ENCODE measurements at places on chromosomes 11 and 22.

GRCh38 chr11:102794382-102794781 lies 3.6 kb downstream of the MMP1 start:
- DNase-seq, result no peak

- DNase-seq, result no peak
Observed at GRCh38 chr11:72112978-72113808, 698 bp upstream of the ANAPC15 start.

DNA sequence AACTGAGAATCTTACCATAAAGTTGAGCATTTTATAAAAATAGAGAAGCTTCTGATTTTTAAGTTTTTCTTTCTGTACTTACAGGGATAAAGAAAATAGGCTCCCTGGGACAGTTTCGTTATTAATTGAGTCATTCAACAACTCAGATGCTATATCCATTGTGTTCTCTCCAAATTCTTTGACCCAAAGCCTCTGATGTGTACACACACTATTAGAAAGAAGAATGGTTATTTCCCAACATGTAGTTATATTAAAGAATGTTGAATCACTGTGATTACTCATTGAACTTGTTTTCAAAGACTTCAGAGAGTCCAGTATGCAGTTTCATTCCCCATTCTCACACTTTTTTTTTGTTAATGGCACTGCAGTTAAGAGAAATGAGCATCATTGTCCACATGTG lies 734.3 kb upstream of the ARHGAP42 start:
- DNase-seq, result no peak

DNA sequence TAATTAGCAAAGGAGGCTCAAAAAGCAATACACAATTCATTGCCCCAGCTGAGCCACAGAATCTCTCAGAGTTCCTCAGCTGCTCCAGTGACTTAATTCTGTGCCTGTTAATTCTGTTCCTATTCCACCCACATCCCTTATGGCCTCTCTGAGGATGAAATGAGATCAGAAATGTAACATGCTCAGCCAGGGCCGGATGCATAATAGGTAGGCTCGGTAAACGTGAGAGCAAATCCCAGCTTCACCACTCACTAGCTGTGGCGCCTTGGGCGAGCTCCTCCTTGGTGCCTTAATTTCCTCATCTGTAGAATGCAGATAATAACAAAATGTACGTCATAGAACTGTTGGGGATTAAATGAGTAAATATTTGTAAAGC lies 42.8 kb upstream of the DKK3 start:
- no peak for DNase-seq

- DNase-seq, result no peak
Observed at GRCh38 chr22:19495562-19496323, 16.0 kb downstream of the CDC45 start.

- DNase-seq, result no peak
Observed at GRCh38 chr11:80365076-80365725, 924.4 kb upstream of the TENM4 start.

DNA sequence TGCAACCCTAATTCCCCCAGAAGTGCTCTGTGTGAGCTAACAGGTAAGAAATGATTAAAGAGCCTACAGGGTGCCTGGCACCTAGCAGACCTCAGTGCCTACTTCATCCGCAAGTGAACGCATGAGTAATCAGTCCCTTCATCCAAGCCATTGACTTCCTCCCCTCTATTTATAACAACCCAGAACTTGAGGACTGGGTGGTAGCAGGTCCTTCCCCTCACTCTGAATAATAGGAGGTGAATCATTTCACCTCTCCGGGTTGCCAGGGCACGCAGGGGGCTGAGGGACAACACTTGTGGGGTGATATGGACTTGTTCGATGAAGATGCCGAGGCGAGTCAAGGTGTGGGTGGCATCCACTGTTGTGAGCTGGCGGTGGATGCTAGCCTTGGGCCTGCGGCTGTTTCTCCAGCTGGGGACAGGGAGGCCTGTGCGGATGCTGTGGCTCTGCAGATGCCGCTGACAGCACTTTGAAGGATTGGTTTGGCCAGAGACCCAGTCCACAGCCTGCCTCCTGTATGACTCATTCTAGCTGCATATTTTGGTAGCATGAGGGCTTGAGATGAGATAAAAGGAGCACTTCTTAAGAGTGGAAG lies 11.7 kb upstream of the SORL1-AS1 start:
- DNase-seq, result no peak

DNA sequence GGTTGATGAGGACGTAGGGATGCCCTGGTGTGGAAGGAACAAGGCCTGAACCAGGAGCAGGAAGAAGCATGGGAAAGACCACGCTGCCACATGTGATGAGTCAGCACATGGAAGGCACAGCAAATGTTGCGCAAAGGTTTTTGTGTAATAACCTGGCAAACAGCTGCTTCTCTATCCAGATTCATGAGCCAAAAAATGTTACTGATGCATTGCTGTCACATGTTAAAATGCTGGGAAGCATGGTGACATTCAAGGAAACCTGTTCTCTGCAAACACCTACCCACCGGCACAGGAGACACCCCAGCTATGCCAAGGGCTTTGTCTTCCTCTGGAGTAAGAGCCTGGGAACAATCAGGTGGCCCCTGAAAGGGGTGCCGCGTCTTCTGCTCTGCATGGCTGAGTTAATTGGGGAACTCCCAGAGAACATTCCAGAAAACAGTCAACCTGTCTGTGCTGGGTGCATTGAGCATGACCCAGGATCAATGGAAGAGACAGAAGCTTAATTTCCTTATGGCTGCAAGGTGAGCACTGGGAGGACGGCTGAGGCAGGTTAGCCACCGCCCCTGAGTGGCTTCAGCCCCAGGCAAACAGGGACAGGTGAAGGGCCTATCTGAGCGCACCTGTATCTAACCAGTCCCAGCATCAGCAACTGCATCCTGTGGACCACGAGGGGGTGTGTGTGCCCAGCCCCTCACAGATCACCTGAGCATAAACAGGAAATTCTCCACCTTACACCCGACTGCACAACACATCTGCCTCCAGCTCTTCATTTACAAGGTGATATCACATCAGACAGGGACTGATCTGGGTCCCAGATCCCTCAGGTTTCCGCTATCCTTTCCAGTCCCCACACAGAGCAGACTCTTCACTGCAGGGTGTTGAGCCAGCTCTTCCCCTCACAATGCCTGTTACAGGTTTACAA lies 108.4 kb downstream of the GGTLC2 start:
- DNase-seq, result no peak

- no peak for DNase-seq
Observed at GRCh38 chr11:43327987-43328386, 16.2 kb downstream of the API5 start.

DNA sequence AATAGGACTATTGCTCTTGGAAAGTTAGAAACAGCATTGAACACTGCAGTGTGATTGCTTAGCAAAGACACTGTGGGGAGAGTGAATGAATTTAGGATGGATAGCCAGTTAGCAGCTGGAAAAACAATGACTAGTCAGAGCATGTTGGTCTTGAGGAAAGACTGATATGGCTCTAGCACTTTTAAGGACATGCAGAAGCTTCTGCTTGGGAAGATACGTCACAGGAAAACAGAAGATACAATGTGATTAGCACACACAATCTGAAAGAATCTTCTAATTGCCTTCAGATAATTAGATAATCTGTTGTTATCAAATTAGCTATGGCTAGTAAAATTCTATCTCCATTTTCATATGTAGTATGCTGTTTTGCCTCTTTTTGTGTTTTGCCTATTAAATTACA lies 530.7 kb upstream of the CHORDC1 start:
- no peak for DNase-seq

DNA sequence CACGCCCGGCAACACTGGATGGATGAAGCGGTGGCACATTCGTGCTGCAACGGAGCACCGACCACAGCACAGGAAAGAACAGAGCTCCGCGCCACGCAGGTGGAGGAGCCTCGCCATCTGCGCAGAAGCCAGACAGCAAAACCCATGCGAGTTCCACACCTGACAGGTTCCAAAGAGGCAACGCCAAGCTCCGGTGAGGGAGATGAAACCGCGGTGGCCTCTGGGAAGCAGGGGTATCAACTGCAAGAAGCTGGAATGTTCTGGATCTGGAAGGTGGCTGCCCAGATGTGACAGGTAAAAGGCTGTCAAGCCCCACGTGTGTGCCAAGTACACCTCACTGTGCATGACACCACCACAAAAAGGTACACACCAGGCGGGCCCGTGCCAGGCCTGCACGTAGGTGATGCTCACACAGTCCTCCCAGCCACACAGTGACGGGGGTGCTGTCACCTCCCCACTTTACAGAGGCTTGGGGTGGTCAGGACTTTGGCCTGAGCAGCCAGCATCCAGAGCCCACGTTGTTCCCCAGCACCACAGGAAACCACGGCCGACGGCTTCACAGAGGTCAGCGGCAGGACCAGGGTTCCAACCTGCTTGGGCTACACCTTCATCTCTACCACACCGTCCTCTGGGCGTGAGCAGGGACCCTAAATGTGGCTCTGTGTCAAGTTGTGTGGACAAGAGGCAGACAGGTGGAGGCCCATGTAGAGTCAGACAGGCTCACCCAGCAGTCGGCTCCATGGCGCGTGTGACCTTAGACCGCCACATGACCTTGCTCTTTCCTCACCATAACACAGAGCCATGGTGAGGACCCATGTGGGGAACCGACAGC lies 19.7 kb upstream of the EFCAB6 start:
- DNase-seq, result no peak

- DNase-seq, result no peak
Observed at GRCh38 chr11:84645988-84646694, 981.0 kb downstream of the DLG2 start.

GRCh38 chr11:104792861-104793260 lies 105.4 kb downstream of the CASP12 start:
- no peak for DNase-seq

DNA sequence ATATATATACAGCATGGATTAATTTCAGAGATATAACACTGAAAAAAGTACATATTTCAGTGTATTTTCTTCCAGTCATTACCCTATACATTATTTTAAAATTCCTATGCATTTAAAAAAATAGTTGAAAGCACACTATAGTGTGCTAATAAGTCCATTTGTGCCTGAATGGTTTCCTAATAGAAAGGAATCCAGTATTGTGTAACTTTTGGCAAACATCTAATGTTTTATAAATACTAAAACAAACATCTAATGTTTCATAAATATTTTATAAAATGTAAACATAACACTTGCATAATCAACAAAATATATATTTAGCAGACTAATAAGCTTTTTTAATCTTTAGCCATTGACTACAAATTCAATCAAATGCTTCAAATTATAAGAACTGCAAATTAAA lies 126.6 kb upstream of the FIBIN start:
- DNase-seq, result no peak

DNA sequence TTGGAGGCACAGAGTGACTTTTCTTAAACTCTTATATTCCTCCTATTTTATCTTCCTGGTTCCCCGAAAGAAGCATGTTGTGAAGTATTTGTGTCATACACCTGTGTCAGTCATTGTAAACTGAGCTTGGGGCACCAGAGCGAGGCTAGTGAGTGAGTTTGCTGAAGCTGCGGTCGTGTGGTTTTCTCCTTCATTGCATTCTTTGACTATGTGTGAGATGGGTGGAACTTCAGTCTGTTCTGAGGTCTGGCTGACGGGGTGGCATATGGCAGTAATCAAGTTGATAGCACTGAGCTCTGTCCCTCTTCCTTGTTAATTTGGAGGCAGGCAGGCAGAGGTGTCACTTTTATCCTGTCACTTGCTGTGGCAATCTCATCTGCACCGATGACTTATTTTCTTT lies 4.2 kb downstream of the VPS26B start:
- DNase-seq, result no peak

GRCh38 chr11:129242855-129243254 lies 50.7 kb upstream of the ARHGAP32 start:
- no peak for DNase-seq

DNA sequence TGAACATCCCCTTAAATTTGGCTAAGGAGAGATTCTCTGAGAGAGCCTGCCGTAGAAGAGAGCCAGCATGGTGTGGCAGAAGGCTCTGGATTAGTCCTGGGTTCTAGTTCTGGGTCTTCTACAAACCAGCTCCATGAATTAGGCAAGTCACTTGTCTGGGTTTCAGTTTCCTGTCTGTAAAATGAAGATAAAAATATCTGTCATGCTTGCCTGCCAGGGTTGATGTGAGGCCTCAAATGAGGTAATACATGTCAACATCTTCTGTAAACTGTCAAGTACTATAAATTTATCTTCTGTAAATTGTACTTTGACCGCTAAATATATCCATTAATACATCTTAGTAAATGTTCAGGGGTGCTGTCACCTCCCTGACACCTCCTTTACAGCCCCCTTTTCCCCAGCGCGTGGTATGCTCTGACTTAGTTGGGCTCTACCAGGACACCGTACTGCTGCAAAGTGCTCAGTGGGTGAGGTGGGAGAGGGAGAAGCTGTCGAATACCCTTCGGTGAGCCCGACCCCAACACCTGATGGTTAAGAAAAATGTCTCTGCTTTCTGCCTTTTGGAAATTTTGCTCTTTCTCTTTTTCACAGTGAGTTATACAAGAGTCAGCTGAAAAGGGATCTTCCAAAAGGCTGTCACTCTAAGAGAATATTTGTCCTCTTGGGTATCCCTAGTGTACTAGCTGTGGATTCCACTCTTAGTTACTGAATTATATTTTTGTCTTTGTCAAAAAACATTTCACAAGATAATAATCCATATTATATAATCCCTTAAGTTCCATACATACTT lies 15.0 kb downstream of the RBX1 start:
- no peak for DNase-seq

GRCh38 chr11:36534276-36534840 lies 24.3 kb upstream of the TRAF6 start:
- DNase-seq, result no peak

DNA sequence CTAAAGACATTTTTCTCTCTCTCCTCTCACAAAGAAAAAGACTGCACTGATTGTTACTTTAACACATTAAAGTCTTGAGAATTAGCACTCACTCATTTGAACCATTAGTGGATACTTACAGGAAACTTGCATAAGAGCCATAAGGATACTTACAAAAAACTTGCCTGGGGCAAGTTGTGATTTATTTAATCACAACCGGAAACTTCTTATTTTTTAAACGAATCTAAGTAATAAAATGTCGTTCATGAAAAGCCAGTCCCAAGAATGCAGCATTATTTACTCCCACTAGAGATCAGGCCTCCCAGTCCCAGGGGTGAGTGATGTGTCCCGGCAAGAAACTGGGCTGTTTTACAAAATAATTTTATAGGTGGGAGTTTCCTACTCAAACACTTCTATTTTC lies 59.3 kb upstream of the TTC12 start:
- DNase-seq, result no peak

DNA sequence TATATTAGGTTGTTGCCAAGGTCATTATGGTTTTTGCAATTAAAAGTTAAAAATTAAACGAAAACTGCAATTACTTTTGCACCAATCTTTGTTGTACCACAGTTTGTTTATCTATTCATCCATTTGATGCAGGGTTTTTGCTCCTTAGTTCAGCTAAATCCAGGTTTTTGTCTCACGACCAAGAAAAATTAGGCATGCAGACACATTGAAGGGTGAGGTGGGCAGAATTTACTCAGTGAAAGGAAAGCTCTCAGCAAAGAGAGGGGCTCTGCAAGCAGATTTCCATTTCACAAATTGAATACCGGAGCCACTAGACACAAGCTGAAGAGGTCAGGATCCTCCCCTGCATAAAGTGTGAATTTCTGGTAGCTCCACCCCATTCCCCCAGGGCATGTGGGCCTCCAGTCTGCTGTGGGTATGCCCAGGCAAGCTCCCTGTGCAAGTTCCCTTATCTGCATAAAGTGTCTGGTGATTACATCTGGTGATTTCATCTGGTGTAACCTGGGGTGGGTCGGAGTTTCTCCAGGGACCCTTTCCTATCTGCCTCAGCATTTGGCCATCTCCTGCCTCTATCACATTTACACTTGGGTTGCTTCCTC lies 33.3 kb downstream of the APOL6 start:
- DNase-seq, result no peak

- DNase-seq, result no peak
Observed at GRCh38 chr11:70036971-70037882, 40.9 kb upstream of the ANO1 start.

- no peak for DNase-seq
Observed at GRCh38 chr11:113350336-113351067, 36.1 kb downstream of the TTC12 start.
